ENCODE measurements at places on chromosomes 11 and 22.
A peak's percentile ranks its signal among the peaks of the same experiment; 100 is the strongest.

- no peak for DNase-seq
Measured at GRCh38 chr22:29081517-29082236, 8.8 kb downstream of the KREMEN1 start.

DNA sequence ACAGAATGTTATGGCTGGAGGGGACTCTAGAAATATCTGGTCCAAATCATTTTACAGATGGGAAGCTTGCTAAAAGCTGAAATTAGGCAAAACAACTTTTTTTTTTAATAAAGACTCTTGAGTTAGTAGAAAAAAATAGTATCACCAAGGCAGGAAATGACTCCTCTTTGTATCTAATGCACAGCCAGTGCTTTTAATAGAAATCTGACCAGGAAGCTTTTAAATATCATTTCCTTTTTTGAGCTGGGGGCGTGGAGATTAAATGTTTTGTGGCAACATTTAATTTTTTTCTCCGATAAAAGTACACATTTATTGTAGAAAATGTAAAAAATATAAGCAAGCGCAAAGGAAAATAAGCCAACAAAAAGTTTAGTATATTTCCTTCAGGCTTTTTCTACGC is 22.5 kb downstream of the TRAF6 start:
- no peak for DNase-seq

DNA sequence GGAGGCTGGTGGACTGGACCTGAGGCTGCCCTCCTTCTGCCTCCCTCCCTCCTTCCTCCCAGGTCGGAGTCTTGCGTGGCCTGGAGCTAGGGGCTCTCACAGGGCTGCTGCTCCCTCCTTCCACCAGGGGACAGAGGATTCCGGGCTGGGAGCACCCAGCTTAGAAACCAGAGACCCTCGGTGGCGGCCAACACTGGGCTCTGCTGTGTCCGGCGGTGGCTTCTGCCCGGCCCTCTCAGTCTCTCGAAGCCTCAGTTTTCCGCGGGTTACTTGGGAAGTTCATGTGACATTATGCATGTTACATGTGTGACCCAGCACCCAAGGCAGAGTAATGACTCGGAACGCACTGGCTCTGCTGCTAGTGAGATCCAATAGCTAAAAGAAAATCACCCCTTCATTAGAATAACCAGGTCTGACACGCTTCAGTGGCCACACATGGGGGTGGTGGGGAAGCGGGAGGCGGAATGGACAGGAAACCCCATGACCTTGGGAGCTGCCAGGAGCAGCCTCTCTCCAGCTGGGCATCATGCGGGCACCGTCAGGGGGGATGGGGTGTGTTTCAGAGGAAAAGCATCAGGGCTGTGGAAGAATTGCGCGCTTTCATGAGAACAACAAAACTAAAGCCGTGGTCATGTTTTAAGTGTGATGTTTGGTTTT is 5.9 kb upstream of the MRGPRG start:
- no peak for DNase-seq

- peak; percentile 40 for DNase-seq
Measured at GRCh38 chr11:64923151-64923661, 1.3 kb upstream of the PPP2R5B start.

DNA sequence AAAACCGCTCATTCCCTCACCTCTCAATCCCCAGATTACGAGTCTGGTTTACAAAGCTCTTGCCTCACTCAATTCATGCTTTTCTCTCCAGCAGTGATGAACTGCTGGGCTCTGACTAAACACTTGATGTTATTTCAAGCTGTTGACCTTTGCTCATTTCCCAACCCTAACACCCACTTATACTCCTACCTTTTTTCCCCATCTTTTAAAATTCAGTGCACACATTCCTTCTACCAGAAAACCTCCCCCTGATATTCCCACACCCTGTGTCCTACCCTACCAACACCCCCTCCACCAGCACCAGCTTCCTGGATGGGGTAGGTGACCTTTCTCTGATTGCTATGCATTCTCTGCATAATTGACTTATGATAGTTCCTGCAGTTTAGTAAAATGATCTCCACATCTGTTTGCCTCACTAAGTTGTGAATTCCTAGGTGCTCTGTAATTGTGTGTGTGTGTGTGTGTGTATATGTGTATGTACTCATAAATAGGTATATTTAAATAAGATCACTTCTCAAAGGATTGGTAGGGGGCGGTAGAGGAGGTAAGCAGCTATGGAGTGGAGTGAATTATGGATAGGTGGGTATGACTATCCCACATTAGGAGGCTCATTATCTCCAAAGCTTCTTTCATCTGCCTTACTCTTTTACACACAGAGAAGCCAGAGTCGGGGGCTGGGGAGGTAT is 842 bp downstream of the HEPACAM start:
- no peak for DNase-seq

GRCh38 chr11:10975287-10975721 is 117.5 kb upstream of the ZBED5 start:
- DNase-seq: no peak

DNA sequence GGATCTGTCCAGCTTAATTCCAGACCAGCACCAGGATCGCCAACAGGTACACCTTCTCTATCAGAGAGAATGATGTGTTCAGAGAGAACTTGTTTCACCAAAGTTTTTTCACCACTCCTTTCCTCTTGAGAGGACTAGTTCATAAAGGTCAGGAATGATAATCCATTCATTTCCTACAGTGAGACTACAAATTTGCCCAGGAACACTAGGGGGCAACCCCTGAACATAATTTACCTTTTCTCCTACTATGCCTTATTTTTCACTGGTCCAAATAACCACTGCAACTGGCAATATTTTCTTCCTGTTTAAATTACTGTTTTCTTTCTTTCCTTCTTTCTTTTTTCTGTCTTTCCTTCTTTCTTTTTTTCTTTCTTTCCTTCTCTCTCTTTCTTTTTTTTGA is 22.5 kb downstream of the CAVIN3 start:
- no peak for DNase-seq

DNA sequence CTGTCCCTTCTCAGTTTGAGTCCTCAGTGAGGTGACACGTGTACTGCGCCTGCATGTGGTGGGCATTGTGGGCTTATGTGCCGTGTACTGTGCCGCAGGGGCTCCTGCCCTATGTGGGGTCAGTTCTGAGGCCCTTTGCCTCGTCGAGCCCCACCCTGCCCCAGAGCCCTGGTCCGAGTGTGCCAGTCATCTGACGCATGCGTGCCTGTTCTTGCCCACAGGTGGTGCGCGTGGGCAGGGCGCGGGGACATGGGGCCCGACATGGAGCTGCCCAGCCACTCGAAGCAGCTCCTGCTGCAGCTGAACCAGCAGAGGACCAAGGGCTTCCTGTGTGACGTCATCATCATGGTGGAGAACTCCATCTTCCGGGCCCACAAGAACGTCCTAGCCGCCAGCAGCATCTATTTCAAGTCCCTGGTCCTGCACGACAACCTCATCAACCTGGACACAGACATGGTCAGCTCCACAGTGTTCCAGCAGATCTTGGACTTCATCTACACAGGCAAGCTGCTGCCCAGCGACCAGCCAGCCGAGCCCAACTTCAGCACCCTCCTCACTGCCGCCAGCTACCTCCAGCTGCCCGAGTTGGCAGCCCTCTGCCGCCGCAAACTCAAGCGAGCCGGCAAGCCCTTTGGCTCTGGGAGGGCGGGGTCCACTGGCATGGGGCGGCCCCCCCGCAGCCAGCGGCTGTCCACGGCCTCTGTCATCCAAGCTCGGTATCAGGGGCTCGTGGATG is 22.3 kb upstream of the TMEM191C start:
- DNase-seq: no peak

DNA sequence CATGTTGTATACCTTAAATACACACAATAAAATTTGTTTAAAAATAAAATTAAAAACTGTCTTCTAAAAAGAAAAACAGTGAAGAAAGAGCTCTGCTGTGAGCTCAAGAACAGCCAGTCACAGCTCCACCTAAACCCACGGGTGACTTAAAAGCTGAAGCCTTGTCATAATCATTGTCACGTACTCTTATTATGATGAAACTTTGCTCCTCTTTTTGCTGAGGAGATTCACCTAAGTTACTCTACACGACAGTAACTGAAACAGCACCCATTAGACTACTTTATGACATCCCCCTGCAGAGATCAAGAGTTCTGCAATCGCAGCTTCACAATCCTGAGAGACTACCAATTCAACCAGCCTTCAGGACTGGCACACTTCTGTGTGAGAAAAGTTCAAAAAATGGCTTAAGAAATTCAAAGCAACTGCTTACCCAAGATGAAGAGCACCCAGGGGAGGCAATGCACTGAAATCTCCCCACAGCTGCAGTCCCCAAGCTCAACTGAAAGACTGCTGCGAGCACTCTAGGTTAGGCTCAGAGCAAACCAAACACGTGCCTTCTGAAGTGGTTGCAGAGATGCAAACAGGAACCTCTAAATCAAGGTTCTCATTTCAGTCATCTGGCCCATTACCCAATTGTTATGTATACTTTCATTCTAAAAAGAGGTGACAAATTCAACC is at the start of gene JAML:
TSS of gene JAML (minus strand) at position 501 of the 678 bp plus-strand sequence. CDS start 10,145 bp downstream, outside the sequence.
- DNase-seq: no peak

DNA sequence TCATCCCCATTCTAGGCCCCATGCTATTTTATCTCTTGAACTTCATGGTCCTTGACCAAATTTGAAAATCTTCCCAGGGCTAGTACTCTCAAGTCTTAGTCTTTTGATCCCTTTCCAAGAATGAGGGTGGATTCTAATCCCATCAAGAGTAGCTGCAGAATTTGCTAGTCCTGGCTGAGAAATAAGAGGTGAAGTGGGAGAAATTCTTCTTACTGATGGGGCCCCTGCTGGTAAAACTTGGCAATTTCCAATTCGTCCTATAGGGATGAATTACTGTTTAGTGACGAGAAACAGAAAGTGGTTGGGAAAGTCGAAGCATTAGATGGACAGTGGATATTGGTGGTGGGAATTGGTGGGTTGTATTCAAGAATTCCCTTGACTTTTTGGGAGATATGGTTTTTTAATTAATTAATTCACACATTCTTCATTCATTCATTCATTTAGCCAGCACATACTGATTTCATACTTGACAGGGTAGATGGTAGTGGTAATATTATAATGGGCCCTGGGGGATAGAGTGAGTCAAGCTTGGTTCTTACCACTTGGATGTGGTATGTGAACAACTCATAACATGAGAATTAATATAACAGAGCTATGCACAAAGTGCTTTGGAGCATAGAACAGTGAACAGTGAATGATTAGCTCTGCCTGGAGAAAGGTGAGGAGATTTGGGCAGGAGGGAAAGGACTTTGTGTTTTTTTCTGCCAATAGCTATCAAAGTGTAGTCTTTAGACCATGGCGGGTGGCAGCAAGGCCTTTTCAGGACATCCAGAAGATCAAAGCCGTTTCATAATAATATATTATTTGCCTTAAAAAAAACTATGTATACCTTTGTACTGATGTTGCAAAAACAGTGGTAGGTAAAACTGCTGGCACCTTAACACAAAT is 103.8 kb downstream of the STIM1 start:
- no peak for DNase-seq

DNA sequence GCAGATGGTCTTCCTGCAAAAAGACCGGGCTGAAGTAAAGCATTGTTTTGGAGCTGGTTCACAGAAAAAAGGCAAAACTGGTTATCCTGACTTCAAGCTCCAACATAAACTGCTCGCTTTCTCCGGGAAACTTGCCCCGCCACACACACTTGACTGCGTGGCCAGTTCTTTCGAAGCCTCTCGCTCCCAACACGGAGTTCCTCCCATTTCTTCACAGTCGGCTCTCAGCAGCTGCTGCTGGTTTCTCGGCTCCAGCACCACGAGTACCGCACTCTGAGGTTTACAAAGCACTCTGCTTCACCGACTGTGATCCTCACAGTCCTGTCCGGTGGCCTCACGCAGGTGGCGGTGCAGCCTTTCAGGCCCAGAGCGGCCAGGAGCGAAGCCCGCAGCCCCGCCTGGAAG is 264 bp downstream of the CHEK1 start:
- DNase-seq: no peak

DNA sequence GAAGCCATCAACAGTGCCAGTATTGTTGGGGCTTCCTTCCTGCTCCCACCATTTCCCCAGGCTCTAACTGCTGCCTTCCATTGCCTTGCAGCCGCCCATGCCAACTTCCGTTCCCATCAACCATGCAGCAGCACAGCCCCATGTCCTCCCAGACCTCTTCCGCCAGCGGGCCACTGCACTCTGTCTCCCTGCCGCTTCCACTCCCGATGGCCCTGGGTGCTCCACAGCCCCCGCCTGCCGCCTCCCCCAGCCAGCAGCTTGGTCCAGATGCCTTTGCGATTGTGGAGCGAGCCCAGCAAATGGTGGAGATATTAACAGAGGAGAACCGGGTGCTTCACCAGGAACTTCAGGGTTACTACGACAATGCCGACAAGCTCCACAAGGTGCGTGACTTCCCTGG is 53.3 kb downstream of the AMOTL1 start:
- DNase-seq: no peak

DNA sequence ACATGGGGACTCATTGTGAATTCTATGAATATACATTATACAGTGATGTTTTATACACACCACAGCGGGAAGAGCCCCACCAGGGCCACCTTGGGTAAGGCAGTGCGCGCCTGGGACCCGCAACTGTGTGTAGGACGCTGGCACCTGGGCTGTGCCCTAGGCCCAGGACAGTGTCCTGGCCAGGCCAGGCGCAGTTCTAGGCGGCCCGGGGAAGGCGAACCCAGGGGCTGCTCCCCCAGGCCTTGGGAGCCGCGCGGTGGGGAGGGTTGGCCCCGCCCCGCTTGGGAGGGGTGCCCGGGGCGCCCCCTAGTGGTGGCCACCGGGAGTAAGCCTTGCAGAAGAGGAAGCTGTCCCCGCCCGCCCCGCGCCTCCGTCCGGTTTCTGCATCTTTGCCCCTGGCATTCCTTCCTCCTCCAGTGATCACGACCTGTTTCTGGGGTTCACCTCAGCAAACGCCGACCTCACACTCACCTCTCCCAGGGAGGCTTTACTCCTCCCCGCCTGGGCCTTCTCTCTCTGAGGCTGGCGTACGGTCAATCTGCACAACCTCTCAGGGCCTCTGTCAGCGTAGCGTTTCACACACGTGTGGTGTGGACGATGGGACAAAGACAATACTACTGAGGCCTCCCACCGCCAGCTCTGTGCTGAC is 9.5 kb upstream of the EHD1 start:
- DNase-seq: peak; percentile 88

GRCh38 chr11:131662317-131662972 is 292.0 kb downstream of the NTM start:
- DNase-seq: no peak

DNA sequence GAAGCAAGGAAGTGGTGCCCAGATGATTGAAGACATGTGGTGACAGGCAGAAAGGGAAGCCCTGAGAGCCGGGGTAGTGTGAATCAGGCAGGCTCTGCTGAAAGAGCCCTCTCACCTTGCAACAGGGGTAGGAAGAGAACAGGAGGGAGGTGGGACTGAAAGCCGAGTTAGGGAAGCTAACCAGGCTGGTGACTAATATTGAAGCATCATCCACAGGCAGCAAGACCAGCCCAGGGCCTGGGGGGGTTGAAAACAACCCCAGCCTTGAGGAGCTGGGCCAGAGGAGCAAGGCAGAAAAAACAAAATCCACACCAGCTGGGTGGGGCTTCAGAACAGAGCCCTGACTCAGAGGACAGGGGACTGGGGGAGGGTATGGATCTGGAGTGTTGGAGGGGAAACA is 35.0 kb upstream of the CRTAM start:
- no peak for DNase-seq

GRCh38 chr11:41609511-41609910 is 150.1 kb upstream of the LRRC4C start:
- no peak for DNase-seq

GRCh38 chr22:27226666-27227065 is 569.3 kb downstream of the MIAT start:
- DNase-seq: no peak
